ENCODE measurements at places on chromosomes 16 and 17.

DNA sequence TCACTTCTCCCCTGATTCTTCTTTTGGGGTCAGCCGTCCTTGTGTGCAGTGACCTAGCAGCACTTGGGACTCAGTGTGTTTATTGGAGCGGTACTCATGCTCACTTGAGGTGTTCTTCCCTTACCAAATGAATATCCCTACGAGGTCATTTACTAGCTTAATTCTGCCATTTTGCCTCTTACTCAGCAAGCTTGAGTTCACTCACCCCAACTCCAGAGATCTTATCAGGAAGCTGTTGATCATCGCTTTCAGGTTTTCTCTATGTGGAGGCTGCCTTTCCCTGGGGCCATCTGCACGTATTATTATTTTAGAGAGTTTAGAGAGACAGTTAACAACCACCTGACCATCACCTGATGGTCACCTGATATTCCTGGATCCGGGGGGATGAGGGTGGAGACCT lies 1466.0 kb upstream of the GOT2 start:
- DNase-seq = no peak

GRCh38 chr17:72971226-72971880 lies 121.1 kb downstream of the SLC39A11 start:
- no peak for DNase-seq

DNA sequence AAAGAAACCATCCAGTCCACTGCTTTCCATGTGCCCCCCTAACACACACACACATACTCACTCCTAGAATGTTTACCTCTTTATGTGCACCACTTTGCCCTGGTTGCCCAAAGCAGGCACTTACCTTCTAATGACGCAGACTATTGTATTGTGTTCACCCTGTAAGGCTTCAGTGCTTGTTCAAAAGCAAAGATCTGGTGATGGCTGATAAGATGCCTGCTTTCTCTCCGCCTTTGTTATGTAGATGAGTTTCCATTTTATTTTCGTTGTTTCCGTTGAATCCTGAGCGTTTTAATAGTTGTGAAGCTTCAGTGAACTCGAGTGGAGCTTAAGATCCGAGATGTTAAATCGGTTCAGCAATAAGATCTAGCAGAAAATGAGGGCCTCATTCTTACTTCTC lies 452.7 kb downstream of the TMEM114 start:
- DNase-seq = no peak

- DNase-seq = no peak
Observed at GRCh38 chr16:81637336-81638235, 141.5 kb upstream of the PLCG2 start.

- DNase-seq = no peak
Observed at GRCh38 chr17:47852113-47852949, 1.4 kb upstream of the SP6 start.

- no peak for DNase-seq
Observed at GRCh38 chr17:67506966-67507365, 129.9 kb downstream of the PITPNC1 start.

GRCh38 chr17:49269356-49269755 lies 38.8 kb upstream of the PHOSPHO1 start:
- no peak for DNase-seq
